ENCODE measurements at places on chromosomes 7 and 10.

- no peak for DNase-seq
Measured at GRCh38 chr10:52483587-52483986, 169.5 kb downstream of the DKK1 start.

DNA sequence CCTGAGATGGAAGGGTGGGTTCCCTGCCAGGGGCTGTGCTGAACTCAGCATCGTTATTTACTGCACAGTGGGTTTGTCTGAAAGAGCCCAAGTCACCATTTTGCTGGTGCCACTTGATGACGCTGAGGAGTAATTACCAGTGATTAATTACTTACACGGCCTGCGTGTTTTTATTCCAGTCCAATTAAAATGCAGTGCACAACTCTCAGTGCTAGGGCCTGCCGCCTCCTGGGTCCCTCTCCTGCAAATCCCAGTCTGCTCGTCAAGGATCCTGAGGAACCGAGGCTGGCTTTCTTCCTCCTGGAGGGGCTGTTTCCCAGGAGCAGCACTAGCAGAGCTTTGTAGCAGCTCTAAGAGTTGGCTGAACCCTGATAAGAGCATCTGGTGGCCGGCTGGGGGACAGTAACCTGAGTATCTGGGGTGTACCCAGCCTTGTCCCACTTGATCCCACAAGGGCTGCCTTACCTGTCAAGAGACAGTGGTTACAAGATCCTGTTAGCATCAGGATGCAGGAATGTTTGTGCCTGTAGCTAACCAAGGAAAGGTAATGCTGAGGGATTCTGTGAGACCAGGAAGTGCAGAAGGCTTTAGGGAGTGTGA is 45.1 kb upstream of the LRRC4 start:
- no peak for DNase-seq

DNA sequence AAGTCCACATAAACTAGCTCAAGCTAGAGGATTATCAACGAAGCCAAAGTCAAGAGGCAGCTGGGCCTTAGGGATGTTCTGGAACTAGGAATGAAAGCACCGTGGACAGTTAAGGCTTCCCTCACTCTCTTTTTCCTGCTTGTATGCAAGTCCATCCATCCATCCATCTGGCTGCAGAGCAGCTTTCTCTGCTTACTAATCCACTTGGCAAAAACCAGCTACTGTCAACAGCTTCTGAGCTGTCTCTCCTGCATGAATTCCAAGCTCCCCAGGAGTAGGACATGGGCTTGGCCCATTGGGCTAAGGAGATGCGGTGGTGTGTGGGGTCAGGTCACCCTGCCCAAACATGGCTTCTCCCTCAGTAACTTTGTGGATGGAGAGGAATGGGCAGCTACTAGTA is 66.2 kb downstream of the NAMPT start:
- DNase-seq, result peak; percentile 68

GRCh38 chr7:137331378-137331777 is 12.2 kb downstream of the PTN start:
- no peak for DNase-seq

- DNase-seq, result peak; percentile 46
Measured at GRCh38 chr10:110059925-110060324, 52.1 kb downstream of the ADD3 start.

DNA sequence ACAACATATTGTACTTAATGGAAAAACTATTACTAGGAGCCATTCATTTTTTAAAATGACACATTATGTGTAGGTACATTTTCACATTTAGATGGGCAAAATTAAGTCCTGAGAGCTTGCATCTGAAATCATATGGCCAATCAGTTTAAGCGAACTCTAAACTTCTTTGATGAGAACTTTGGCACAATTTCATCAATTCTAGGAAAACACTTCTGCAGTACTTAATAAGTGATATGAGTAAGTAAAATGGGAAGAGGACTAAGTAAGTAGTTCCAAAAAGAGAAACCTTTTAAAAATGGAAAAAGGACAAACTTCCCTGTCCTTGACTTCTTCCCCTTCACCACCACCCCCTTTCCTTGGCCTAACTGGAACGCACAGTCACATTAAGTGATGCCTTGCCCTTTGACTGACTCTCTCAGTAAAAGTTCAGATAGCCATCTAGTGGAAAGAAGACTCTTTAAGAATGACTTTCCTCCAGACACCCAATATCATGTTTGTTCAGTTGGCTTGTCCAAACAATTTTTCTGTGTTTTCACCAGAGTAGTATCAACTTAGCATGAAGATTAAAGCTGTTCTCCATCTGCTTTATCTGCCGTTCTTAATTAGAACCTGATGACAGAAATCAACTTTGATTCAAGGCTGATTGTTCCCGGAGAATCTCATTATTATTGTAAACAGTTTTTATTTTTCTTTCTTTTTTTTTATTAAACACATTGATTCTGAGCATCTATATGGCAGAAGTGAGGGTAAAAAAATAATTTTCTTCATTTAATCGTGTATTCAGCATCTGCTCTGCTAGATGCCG is 45.1 kb downstream of the CNNM2 start:
- no peak for DNase-seq

- DNase-seq, result peak; percentile 81
Measured at GRCh38 chr10:73182568-73182967, 14.6 kb downstream of the FAM149B1 start.

GRCh38 chr7:81515009-81515408 is 254.8 kb downstream of the HGF start:
- DNase-seq, result peak; percentile 12

GRCh38 chr7:73572767-73573186 is 5.6 kb downstream of the TBL2 start:
- DNase-seq, result no peak

DNA sequence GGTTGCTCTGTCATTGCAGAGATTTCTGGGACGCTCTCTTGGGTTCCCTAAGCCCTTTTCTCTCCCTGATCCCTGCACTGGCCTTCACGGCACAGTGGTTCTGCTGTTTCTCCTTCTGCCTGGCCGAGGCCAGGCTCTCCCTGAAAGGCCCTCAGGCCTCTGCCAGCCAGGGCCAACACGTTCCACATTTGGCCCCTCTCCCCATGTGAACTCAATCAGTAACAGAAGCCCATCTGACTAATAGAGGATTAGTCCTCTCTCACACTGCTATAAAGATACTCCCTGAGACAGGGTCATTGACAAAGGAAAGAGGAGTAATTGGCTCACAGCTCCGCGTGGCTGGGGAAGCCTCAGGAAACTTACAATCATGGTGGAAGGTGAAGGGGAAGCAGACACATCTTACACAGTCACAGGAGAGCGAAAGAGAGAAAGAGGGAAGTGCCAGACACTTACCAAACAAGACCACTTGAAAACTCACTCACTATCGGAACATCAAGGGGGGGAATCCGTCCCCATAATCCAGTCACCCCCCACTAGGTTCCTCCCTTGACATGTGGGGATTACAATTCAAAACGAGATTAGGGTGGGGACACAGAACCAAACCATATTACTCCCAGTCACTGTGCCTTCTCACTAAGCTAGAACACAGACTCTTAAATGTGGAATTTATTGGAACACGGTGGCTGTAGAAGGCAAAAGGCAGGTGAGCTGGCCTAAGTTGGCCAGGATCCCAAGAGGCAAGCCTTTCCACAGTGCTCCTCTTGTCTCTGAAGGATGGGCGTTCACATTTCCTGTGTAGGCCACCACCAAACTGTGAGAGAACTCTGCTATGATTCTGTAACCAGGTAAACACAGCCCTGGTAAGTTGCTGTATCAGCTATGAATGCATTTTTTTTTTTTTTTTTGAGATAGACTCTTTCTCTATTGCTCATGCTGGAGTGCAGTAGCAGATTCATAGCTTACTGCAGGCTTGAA is 8.8 kb downstream of the FZD8 start:
- DNase-seq, result no peak

GRCh38 chr10:105986912-105987635 is 1177.4 kb downstream of the SORCS1 start:
- DNase-seq, result no peak

DNA sequence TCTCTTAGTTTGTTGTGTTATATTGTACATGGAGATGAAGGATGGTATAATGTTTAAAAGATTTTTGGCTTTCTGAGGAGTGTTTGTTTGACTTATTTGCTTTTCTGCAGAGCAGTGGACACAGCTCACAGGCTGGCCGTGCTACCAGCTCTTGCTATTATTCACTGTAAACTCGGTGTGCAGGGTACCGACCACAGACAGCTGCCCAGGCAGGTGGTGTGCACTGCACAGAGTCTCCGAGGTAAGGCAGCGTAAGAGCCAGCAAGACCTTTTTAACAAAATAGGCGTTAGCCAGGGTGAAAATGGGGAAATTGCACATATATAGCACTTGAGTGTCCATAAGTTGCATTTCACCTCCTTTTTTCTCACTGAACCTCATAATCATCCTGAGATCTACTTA is 438.0 kb downstream of the CNTNAP2 start:
- DNase-seq, result no peak

DNA sequence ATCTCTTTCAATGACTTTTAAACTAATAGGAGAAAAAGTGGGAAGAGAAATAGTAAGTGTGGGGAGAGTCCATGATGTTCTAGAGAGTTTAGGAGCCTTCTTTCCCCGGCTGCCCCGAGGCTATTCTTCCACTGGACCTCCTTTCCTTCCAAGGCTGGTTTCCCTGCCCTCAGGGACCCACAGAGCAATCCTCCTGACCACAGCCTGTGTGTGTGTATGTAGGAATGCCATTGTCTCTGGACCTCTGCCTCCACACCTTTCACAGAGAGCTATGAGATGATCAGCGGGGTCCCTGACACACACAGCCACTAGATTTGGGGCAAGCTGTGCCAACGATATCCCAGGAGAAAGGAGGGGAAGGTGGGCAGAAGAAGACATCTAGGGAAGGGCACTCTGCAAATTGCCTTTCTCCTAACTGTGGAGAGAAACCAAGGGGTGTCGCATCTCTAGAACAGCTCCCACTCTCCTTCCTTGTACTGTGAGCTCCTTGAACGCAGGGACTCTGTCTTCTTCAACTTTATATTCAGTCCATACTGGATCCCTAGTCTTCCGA is 13.3 kb upstream of the CHCHD3 start:
- DNase-seq, result no peak

GRCh38 chr7:136309407-136309806 is 332.2 kb upstream of the MTPN start:
- no peak for DNase-seq

- no peak for DNase-seq
Measured at GRCh38 chr10:110215286-110216170, 8.1 kb downstream of the MXI1 start.

DNA sequence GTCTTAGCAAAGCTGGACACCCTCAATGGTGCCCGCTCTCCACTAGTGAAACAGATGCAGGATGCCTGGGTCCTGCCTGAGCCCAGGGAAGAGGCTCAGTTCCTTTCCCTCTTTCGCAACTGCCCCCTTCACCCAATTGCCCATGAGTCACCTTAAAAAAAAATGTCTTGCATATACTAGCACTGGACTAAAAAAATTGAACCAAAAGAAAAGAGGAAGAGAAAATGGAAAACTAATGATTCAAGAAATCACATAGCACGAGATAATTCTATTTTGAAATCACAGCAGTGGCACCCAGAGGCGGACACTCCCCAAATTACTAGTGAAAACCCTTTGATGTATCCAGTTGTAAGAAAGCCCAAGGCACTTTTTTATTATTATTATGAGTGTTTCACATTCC is 972.5 kb downstream of the LRMDA start:
- no peak for DNase-seq

DNA sequence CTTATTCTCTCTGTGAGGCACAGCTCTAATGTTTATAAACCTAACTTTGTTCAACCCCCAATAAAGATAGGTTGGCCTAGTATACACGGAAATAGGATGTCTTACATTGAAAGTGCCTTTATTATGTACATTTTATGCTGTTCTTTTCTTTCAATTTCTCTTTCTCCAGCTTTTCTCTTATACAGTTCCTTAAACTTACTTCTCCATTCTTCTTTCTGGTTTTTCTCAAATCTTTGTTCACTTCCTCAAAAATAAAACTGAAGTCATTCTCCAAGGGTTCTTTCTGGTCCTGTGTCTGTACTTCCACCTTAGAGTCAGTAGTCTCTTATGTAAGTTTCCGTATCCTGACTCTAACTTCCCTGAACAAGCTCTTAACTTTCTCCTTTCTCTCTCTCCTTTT is 29.2 kb upstream of the NAMPT start:
- DNase-seq, result no peak

Data from choroid plexus epithelial cell (primary cell).